Cardiac fibroblast (primary cell): ENCODE measurements at places on chromosomes 13 and 19.

DNA sequence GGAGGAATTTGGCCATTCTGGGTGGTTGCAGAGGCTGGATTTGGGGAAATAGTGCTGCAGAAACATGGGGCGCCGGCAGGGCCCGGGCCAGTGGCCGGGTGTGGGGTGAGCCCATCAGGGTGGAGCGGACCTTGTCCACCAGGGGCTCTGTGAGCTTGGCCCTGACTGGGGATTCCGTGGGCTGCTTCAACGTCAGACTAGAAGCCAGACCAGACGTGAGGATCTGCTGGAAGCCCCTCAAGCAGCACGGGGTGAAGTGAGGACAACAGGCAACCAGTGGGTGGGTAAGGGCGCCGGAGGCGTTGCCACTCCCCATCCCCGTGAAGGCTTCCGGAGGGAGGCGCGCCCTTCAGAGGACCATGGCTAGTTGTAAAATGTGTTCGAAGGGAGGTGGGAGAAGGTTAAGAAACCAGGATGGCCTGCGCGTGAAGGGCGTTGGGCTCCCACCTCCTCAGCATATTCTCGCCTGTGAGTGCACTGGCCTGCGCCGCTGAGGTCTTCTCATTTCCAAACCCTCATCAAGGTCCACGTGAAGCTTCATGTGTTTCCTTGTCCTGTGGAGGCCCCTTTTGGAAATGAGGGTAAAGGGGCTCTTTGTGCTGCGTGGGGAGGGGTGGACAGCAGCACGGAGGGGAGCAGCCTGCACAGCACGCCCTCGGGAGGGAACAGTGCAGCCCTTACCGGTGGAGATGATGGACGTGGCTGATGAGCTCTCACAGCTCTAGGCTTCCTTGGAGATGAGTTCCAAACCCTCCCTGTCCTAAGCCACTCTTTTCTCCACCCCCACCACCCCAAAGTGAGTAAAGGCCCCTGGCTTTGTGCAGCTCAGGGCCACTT lies 8.3 kb downstream of the TEX29 start:
- no peak for DNase-seq

DNA sequence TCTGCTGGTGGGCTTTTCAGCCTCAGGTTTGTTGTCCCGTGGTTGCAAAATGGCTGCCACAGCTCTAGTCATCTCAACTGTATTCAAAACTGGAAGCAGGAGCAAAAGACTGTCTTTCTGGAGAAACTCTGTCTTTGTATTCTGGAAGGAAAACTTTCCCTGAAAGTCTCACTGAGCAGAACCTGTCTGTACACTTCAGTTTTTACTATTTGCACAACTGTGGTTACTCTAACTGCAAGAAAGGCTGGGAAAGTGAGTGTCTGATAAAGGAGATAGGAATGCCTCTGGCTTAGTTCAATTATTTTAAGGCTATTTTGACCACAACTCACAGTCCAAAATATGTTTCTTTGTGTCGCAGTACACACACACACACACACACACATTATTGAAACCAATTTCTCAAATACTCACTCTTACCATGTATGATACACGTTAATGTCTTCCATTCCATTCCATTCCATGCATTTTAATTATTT lies 49.7 kb upstream of the EHD2 start:
- DNase-seq = peak; percentile 95

GRCh38 chr13:101217086-101217485 lies 199.2 kb downstream of the NALCN start:
- DNase-seq = peak; percentile 41

DNA sequence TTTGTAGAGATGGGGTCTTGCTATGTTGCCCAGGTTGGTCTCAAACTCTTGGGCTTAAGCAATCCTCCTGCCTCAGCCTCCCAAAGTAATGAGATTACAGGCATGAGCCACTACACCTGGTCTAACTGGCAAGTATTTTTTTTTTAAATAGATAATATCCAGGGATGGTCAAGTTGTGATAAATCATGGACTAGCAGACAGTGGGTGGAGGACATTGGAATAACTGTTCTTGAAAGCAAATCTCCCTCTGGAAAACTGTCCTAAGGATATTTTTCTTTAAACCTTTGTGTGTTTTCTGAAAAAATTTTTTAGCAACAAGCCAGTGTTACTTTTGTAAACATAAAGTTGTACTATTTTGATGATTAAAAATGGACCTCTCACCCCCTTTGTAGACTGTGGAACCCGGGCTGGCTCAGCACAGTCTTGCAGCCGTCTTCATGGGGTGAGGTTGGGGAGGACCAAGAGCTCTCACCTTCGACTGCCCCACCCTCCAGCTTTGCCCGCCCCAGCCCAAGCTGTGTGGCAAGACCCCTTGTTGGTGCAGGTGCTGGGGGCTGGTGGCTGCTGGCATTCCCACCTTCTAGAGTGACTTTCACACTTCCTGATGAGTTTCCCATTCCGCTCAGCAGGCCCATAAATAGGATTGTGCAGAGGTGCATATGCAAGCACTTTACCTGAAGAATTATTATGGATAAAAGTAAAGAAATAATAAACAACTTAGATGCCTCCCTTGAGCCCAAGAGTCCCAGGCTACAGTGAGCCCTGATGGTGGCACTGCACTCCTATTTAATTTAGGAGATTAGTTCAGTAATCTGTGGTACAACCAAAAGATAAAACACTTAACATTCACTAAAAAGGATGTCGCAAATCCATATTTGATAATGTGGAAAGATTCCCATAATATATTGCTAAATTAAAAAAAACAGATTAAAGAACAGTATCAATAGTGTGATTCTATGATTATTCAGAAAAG lies 107.3 kb downstream of the GADD45B start:
- peak; percentile 26 for DNase-seq

GRCh38 chr13:70960841-70961443 lies 852.7 kb upstream of the KLHL1 start:
- DNase-seq = peak; percentile 59

DNA sequence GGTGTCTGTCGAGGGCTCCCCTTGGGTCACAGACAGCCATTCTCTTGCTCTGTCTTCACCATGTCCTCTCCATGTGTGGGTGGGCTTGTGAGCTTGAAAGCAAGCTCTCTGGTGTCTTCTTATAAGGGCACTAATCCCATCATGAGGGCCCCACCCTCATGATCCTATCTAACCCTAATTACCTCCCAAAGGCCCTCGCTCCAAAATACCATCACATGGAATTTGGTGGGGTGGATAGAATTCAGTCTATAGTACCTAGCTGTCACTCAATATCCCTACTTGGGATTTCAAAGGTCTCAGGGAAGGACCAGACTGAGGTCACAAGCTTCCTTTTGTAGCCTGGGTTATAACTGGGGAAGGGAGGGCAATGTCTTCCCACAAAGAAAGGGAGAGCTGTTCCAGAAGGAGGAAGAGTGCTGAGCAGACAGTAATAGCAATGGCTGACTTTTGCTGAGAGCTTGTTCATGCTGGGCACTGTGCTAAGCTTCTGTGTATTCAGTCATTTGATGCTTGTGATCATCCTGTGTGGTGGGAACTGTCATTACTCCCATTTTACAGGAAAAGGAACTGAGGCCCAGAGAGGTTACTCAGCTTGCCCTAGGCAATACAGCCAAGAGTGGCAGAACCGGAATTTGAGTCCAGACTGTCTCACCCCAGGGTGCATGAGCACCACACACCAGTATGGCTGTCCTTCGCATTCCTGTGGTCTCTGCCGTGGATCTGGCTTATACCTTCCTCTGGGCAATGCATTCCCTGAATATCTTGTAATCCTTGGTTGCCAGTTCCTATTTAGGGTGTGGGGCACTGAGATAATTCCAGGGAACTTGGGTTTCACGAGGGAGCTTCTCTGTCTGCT lies 8.2 kb downstream of the FXYD5 start:
- DNase-seq = no peak

DNA sequence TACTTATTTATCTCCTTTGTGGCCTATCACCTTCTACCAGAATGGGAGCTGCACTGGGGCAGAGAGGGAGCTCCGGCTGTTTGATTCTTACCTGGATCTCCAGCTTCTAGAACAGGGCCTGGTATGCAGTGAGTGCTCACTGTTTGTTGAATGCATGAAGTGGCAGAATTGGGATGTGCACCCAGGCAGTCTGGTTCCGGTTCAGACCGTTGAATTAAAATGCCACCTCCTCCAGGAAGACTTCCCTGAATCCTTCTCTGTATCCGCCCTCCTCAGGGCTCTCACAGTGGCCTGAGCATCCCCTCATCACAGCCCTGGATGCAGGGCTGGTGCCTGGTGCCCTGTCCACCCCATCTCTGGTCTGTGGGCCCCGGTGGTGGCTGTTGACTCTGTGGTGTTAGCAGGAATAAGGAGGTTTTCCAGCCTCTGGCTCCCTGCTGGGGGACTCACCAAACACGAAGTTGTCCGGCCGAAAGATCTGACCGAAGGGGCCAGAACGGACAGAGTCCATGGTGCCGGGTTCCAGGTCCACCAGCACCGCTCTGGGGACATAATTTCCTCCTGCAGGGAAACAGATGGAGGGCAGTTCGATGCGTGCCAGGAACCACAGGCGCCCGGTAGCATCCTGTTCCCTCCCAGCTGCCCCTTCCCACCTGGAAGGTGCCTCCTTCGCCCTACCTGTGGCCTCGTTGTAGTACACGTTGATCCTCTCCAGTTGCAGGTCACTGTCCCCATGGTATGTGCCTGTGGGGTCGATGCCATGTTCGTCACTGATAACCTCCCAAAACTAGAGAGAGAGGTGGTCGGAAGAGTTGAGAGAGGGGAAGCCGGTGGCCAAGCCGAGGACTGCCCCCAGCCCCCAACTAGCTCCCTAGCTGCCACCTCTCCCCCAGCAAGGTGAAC lies 1.0 kb downstream of the TUBB4A start:
- DNase-seq = no peak

- peak; percentile 25 for DNase-seq
Measured at GRCh38 chr13:35475212-35475959, 1.1 kb downstream of the MAB21L1 start.

DNA sequence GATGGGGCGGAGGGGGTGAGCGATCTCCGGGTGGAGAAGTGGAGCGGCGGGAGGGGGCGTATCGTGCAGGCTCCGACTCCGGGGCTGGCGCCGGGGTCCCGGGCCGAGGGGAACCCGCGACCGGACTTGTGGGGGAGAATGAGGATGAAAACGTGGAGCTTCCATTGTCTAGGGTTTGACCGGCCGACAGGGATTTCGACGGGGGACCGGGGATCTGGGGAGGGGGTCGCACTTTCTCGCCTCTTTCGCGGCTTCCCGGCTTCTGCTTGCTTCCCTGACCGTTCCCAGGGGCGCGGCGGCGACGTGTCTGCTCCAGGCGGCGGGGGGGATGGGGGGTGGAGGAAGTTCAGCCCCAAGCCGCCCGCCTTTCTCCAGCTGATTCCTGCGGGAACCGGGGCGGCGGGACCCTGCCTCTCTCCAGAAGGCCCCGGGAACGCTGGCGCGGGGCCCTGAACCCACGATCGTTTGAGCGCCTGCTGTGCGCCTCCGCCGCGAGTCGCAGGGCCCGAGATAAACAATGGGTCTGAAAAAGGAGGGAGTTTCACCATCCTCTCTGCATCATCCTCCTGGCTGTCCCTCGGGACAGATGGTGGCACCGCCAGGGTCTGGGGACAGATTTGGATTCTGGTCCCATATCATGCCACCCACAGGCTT lies 790 bp downstream of the TPM4 start:
- peak; percentile 53 for DNase-seq
